ENCODE measurements at places on chromosomes 13 and 19. TPM values are rescaled to one million over a fixed set of nuclear protein-coding genes. Genes with fewer than 3 reads are reported as not detected.

NANOS3 gene
- total RNA-seq, result not detected

HRC gene
- not detected for total RNA-seq

DNA sequence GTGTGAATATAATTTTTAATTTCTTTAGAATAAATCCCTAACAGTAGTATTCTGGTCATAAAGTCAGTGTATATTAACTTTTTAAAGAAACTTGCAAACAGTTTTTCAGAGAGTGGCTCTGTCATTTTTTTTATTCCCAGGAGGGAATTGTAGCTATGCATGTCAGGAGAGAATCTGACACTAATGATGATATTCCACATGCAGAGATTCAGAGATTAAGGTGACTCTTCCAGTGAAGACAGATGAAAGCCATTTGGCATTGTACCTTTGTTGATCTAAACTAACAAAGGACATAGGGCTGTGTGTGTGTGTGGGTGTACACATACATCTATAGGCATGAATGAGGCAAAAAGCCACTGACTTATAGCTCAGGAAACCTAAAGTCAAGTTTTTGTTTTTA lies 99.9 kb downstream of the TNFSF13B start:
- no peak for DNase-seq

DNA sequence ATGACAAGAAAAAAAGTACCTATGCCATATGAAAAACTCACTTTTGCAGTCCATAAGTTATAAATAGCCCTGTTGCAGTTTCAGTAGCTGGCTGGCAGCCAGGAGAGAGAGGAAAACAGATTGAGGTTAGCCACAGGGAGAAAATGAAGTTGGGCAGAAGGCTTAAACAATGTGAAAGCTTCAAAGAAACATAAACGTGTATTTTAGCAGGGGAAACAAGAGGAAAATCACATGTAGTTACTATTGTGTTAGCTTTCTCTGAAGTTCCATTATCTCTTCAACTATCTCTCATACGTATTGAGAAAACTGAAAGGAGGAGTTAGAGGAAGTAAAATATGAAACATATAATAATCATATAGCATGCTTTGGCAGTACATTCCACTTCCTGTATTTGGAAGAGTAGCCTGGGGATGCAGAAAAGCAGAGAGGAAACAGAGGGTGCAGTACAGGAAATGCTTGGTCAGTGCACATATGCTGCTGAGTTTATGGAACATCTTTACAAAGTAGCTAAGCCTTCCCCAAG lies 1551.1 kb downstream of the EFNB2 start:
- DNase-seq, result no peak

- peak; percentile 77 for DNase-seq
These were observed at the start of gene GAS6 for GRCh38 chr13:113863524-113864272. Gene GAS6, minus strand, starts transcription at chr13:113864076. Its CDS starts 156 bp downstream, at chr13:113863920.

DNA sequence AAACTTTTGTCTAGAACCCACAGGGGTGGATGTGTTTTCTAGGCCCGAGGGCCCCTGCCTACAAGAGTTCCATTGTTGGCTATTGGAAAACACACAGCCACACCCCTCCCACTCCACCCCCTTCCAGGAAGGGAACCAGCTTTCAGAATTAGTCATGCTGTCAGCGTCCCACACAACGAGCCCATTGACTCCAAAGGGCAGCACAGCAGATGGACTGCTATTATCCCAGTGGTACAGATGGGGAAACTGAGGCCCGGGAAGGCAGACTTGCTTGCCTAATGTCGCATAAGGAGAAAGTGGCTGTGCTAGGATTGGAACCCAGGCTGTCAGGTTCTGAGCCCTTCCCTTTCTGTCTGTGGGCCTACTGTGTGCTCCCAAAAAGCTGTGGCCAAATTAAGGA lies 8.1 kb upstream of the FXYD3 start:
- DNase-seq, result no peak

Data from Caco-2 (cell line).